ENCODE measurements at places on chromosomes 7 and 10.
A peak's percentile ranks its signal among the peaks of the same experiment; 100 is the strongest.

DNA sequence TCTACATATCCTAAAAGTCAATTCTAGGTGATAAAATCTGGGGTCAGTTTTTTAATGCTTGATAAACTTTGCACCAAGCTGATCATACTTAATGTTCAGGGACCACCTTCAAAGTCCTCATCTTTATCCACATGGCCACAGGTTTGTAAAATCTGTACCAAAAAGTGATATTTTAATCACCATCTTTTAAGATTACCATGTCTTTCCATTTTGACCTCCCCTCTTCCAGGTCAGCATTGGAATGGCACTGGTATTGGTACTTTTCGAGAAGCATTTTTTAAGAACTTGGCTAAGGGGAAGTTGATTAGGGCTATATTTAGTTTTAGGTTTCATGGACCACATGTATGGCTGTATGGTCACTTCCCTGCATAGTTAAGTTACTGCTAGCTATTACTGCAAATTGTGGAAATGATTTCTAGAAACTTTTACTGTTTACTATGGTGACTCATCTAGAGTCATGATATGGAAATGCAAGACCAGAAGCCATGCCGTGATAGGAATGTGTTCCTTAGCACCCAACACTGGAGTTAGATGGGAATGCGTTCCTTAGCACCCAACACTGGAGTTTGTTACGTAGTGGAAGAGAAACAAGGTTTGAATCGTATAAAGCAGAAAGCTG lies 50.8 kb upstream of the ABLIM1 start:
- DNase-seq, result peak; percentile 67

- DNase-seq, result no peak
Measured at GRCh38 chr7:110827287-110827855, 263.6 kb upstream of the LRRN3 start.

- no peak for DNase-seq
Measured at GRCh38 chr10:110399965-110400933, 95.5 kb upstream of the SMNDC1 start.

DNA sequence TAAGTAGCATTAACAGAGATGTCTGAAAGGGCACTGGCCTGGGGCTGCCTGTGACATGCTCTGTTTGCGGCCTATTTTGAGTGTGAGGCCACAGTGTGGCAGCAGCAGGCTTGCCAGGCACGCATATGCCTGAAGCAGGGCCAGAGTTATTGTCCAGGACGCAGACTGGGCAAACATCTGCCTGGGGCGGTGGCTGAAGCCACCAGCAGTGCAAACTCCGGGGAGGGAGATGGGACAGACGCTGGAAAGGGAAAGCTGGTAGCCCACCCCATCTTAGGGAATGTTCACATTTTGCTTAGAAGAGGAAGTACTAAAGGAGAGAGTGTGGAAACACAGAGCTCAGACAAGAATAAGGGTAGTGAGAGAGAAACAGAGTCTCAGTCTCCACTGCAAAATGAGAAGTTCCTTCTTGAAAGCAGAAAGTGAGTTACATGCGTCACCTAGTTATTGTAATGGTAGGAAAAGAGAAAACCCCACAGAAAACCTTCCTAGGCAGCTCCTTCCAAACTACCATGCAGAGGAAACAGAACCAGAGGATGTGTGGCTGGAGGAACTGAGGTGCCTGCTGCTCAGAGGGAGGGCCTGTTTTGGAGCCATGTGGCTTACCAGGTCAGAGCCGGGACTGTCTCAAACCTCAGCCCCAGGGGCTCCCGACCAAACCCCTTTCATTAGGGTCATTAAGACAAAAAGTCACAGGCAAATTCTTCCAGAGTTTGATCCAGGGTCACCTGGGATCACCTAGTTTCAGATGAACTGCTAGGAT lies 14.5 kb downstream of the AKR1B1 start:
- no peak for DNase-seq

DNA sequence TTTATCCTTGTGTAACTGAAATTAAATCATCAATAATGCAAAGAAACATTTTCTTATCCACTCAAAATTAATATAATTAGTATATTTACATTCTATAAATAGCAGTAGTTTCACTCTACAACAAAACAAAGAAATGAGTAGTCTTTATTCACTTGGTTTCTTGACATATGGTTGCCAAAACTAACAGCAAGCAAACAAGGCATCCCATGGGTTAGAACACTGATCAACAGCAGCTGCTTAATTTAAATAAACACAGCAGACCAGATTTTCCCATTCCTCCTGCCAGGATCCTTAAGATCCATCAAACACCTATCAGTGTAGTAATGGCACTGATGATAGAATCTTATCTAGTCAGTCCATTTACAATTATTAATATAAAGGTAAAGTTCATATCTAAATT lies 22.1 kb downstream of the NCAPG2 start:
- no peak for DNase-seq

DNA sequence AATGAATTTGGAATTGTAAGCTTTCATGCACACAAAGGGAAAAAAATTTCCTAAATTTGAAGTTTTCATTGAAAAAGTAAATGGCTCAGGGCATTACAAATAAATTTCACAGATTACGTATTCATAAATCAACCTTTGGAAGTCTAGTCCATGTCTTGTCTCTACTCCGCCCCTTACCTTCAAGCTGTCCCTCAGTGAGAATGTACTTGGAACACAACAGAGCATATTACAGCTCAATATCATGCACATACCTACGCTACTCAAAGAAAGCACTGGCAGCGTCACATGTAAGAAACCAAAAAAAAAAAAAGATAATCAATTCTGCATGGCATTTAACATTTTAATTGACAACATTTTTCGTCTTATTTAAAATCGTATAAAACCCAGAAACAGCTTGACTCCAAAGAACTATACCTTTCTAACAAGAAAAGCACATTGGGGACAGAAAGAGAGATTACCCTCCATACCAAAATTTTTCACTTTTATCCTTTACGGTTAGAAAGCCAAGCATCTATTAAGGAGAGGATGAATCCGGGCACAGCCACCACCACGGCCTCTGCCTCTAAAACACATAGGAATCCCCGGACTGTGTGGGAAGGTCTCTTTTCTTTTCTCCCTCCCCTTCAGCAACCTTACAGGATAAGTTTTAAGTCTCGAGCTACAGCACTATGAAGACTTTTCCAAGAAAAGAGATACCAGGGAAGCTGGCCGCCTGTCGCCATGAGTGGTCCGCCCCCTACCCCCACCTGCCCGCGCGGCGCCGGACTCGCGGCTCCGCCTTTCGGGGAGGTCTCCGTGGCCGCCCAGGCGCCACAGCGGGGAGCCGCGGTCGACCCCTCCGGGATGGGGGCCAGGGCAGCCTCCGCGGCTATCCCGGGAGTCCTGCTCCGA lies 1.1 kb downstream of the JMJD1C start:
- peak; percentile 10 for DNase-seq

GRCh38 chr10:99537989-99538917 lies 5.5 kb downstream of the NKX2-3 start:
- no peak for DNase-seq

- DNase-seq, result no peak
Measured at GRCh38 chr10:4771554-4772201, 54.3 kb upstream of the AKR1E2 start.

- no peak for DNase-seq
Measured at GRCh38 chr10:1141701-1142100, 85.5 kb downstream of the WDR37 start.

DNA sequence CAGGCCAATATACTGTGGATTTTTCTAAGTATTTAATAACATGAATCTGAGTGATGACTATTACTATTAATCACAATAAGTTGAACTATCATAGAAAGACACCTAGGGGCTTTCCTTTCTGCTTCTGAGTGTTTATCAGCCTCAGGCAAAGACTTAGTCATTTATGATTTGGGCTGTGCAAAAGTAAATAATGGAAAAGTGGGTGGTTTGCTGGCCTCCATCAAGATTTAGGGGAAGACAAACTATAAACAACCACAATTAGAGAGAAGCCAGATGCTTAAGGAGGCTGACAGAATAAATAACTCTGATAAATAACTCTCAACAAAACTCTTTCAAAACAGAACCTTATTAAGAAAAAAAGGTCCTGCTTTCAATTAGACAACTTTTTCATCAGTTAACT lies 64.7 kb downstream of the MACC1 start:
- peak; percentile 51 for DNase-seq

GRCh38 chr10:50625649-50626132 lies 1.9 kb upstream of the SGMS1 start:
- DNase-seq, result no peak
